ENCODE measurements at places on chromosomes 16 and 17.

GRCh38 chr16:72864130-72864833, 183.6 kb downstream of the ZFHX3 start:
- DNase-seq: no peak

- no peak for DNase-seq
Measured at GRCh38 chr16:17205279-17206211, 265.2 kb downstream of the XYLT1 start.

DNA sequence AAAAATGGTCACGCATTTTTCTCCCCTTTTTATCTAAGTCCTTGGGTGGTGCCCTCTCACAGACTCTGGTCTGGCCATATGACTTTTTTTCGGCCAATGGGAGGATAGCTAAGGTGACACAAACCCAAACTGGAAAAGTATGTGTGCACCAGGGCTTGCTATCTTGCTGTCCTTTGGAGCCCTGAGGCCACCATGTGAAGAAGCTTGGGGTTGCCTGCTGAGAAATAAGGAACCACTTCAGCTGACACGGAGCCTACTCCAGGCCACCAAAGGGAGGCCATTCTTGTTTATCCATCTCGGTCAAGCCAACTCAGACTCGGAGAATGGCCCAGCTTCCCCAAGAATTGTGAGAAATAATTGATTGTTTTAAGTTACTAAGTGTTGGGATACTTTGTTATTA, 111.4 kb upstream of the ZFHX3 start:
- DNase-seq: no peak

DNA sequence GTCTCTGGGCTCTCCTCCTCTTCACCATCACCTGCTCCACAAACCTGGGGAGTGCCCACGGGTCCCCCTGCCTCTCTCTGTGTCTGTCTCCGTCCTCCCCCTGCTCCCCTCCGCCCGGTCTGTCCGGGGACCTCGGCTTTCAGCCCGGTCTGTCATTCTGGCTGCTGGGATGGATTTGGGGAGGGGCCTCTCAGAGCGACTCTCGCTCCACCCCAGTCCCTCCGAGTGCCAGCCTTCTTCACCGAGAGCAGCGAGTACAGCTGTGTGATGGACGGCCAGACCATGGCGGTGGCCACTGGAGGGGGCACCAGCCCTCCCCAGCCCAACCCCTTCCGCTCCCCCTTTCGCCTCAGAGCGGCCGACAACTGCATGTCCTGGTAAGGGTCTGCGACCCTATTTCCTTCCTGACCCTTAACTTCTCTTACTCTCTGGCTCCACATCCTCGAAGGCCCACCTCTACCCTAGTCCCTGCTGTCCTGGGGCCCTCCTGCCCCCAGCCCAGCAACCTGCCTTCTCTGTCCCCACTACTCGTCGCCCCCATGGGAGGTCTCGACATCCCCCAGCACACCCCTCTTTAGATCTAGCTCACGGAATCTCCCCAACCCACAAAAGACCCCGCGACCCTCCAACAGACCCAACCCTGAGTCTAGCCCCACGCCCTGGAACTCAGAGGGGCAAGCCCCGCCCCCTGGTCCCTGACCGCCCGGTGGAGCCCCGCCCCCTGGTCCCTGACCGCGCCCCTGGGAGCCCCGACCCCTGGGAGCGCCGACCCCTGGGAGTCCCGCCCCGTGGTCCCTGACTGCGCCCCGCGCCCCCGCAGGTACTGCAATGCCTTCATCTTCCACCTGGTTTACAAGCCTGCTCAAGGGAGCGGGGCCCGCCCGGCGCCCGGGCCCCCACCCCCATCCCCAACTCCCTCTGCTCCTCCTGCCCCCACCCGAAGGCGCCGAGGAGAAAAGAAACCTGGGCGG, 5.6 kb upstream of the CXCL16 start:
- no peak for DNase-seq

DNA sequence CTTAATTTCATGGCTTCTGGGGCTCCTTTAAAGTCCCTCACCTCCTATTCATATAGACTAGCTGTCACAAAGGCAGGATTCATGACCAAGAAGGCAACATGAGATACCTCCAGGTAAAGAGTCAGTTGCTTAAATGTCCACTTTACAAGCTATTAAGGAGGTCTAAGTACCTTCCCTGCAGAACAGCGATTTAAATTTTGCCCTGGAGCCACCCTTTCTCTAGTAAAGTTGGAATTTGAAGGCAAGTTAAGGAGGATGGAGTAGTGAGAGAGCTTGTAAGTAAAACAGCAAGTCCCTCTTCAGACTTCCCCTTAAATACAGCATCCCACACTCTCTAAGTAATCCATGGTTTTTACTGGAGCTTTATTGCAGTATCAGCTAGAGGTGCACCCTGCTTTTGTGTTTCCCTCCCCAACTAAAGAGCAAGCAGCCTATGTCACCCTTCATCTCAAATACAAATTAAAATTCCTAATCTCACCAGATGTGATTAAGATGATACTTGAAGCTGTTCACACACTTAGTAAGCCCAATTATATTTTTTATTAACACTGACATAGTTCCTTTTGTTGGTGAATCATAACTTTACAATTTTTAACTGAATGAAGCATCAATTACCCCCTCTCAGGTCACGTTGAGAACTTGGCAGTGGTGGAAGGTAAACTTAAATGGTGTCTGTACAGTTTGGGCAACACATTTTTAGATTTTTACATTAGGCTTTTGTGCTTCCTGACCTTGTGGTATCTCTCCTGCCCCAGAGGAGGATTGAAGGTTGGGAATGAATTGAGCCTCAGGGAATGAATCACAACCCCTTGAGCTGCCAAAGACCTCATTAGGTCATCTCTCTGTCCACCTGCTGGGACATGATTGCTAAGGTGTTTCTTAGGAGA, 108.9 kb downstream of the TANGO6 start:
- no peak for DNase-seq

GRCh38 chr17:5922476-5922875, 147.7 kb upstream of the WSCD1 start:
- no peak for DNase-seq

GRCh38 chr16:85470873-85471272, 142.2 kb upstream of the GSE1 start:
- no peak for DNase-seq

GRCh38 chr16:67733734-67734470, 14.8 kb upstream of the GFOD2 start:
- DNase-seq: no peak

GRCh38 chr17:10013365-10014112, 108.5 kb upstream of the RCVRN start:
- DNase-seq: peak; percentile 57

DNA sequence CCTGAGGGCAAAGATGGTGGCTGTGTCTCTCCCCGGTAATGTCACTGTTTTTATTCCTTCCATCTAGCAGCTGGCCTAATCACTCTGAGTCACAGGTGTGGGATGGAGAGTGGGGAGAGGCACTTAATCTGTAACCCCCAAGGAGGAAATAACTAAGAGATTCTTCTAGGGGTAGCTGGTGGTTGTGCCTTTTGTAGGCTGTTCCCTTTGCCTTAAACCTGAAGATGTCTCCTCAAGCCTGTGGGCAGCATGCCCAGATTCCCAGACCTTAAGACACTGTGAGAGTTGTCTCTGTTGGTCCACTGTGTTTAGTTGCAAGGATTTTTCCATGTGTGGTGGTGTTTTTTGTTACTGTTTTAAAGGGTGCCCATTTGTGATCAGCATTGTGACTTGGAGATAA, 5.5 kb upstream of the RAPGEFL1 start:
- DNase-seq: no peak

DNA sequence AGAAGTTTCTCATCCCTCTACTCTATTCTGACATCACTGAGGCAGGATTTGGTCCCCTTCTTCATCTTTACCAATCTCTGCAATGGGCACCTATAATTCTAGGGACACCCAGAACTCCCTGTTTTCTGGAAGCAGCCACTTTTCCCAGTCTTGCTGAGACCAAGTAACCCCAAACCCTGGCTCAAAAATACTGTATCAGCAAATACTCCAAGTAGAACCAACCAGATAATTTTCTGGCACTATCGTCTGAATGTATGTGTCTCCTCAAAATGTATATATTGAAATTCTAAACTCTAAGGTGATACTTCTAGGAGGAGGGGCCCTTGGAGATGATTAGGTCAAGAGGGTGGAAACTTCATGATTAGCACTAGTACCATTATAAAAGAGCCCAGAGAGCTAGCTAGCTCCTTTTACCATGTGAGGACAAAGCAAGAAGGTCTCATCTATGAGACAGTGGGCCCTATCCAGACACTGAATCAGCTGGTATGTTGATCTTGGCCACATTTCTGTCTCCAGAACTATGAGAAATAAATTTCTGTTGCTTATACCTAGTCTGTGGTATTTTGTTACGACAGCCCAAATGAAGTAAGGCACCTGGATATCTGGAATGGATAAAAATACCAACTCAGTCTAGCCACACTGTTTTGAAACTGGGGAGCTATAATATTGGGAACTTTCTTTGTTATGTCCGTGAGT, 464.4 kb downstream of the CDH11 start:
- no peak for DNase-seq

DNA sequence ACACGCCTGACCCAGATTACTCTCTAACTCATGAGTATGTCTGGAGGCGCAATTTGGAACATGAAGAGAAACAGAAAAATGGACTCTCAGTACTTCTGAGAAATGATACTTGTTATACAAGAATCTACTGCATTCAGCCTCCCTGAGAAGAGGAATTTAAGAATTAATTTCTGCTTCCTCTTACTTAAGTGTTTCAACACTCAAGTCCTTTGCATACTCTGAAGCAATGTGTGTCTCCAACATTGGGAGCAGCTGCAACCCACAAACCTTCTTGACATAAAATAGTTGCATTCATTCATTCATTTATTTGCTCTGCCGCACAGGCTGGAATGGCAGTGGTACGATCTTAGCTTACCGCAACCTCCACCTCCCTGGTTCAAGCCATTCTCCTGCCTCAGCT, 199.8 kb downstream of the NPIPA7 start:
- no peak for DNase-seq

GRCh38 chr16:88298833-88299745, 83.7 kb upstream of the ZNF469 start:
- no peak for DNase-seq

DNA sequence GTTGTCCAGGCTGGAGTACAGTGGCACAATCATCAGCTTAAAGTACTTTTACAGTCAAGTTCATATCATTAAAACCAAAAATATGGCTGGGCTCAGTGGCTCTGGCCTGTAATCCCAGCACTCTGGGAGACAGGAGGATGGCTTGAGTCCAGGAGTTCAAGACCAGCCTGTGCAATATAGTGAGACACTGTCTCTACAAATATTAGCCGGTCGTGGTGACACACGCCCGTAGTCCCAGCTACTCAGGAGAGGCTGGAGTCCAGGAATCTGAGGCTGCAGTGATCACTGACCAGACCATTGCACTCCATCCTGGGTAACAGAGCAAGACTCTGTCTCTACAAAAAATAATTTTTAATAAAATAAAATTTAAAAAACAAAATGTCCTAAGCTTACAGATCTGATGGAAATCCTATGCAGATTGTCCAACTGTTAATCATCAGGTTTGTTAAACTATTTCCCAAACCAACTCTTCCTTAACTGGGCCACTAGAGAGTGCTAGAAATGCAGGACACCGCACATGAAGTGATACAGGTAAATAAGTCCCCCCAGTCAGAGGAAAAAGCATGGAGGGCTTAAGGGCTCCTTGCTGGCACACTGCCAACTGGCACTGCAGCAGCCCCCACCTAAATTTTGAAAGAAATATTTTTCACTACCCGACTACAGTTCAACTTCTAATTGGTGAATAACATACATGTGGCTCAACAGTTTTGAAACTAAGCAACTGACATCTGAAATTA, 2.8 kb downstream of the USP22 start:
- DNase-seq: no peak

DNA sequence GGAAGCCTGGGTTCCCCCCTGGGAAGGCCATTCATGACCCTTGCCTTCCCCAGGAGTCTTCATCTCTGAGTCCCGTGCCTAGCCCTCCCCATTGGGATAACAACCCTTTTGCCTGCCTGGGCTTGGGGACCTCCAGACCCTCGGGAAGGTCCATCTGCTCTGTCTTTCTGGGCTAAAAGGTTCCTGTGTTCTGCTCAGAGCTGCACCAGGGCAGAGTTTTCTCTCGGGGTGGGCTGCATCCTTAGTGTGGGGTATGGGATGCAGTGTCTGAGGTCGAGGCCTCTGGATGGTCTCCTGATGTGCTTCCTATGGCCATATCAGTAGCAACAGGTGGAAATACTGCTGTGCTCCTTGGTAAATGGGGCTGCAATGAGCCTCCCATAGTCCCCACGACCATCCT, 22.9 kb upstream of the PLLP start:
- no peak for DNase-seq

GRCh38 chr17:72185564-72185963, 64.7 kb downstream of the SOX9 start:
- DNase-seq: no peak

DNA sequence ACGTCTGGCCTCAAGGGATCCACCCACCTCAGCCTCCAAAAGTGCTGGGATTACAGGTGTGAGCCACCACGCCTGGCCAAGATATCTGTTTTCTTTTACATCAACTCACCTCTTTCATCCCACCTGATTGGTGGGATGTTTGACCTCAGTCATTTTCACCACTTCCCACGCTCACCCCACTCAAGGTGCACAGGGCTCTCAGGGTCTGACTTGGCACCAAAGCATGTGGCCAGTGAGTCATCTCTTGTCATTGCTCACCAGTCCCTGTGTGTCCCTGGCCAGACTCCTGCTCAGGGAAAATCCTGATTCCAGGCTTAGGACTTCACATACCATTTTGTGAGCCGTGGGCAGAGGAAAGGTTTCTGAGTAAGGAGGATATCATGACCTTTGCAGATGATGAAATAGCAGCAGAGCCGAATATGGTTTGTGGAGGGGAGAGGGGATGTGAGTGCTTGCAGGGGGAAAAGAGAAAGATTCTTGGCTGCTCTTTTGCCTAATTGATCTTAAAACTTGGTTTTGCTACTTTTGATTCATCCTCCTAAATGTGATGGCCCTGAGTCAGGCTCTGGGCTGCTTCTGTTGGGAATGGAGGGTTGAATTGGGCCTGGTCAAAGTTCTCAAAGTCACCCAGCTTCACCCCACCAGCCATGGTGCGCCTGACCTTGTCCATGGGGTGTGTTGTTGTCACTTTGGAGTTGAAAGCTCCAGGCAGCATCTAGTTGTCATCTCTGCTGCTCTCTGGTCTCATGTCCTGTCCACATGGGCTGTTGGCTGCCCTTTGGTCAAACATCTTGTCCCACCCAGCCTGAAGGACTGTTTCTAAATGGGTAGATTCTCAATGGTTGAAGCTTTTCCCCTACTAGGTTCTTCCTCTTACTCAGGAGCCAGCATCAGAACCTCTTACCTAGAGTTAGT, 6.0 kb upstream of the KCNH6 start:
- DNase-seq: no peak

DNA sequence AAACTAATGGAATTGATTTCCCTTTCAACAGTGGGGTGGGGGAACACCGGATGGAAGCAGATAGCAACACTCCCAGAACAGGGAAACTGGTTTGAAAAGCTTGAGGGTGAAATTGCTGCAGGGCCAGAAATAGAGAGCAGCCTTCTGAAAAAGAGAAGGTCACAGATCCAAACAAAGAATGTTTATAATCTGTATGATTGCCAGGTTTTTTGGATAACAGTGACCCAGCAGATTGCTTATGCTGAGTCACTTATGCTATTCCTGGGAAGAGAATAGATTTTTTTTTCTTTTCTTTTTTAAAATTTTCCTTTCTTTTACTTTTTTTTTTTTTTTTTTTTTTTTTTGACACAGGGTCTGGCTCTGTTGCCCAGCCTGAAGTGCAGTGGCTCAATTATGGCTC, 641.3 kb downstream of the KCNJ2 start:
- no peak for DNase-seq

Data from GM06990 (cell line).